Mesenteric fat pad (tissue), 1 donor: ENCODE measurements at places on chromosomes 2 and 18. TPM values are rescaled to one million over a fixed set of nuclear protein-coding genes. Genes with fewer than 3 reads are reported as not detected.

DNA sequence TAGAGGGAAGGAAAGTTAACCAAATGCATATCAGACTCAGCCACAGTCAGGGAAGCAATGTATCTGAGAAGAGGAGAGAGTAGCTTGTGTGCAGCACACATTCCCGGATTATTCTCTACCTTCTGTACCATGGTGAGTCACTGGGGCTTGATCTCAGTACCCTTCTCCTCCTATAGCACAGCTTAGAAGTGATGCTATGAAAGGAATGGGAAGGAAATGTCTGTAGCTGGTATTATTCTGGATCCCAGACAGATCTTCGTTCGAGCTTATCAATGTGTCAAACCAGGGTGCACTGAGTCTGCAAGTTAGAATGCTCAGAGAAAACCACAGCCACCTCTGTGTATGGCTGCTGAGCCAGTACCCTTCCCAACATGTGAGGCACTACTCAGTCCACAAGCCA, 88.0 kb upstream of the NFU1 start:
- DNase-seq: no peak

GRCh38 chr2:48377646-48378045, 152.3 kb upstream of the STON1 start:
- DNase-seq: no peak

DNA sequence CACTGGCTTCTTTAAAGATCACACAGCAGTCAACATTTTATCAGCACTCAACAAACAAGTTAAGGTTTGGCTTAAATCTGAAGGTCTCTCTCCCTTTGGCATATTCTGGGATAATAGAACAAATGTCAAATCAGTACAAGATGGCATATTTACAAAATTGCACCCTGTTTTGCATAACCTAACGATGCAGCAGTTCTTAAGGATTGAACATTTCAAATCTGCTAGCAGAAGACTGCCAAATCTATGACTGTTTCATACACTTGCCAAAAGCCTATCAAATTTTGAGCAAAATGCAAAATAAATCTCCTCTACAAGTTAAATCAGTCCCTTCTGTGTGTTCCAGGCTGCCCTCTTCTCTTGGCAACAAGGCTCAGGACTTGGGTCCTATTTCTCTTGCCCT, 73.6 kb downstream of the DPP4 start:
- no peak for DNase-seq

- no peak for DNase-seq
These were observed 472.7 kb downstream of the CMPK2 start for GRCh38 chr2:6392966-6393365.

DNA sequence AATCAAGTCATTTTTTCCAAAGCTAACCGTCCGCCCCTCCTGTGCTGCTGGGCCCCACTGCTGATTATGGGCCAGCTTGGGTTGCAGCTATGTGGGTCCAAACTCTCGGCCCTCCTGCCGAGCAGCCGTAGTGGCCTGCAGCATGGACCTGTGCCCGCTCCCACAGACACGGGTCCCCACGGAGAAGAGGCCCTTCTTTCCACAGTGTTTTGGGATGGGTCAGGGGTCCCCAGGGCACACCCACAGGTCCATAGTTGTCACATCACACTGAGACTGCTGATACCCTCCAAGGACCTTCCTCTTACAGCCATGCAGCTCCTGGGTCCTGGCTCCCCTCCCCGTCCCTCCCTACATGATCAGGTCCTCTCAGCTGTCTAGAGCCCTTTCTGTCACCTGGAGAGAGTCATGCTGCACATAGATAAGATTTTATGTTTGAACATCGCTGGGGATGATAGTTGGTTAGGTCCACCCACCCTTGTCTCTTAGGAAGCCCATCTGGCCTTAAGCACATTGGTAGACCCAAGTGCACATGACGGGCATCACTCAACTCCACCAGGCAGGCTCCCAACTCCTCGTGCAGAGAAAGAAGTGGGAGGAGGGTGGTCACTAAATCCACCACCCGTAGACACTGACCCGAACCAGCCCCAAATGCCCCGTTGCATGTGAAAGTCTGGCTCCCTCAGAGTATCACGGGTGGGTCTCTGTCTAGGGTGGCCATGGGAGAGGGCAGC, 17.5 kb downstream of the GPR55 start:
- DNase-seq: peak; percentile 69

- peak; percentile 60 for DNase-seq
These were observed 197.4 kb upstream of the HDAC4 start for GRCh38 chr2:239598011-239598731.

DNA sequence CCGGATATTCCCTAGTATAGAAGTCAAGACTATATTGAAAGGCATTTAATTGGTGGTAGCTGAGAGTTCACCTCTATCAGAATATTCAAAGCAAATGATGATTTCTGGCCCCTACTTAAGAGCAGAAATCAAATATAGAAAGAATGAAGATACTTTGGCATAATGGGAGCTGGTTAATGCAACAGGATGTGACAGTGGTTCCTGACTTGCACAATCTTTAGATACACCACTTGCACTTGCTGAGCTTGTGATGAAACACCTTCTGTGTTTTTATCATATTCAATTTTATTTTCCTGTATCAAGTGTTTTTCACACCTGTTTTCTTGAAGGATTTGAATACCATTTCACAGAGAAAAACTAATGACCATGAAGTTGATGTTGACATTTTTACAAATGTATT, 124.1 kb upstream of the CDH19 start:
- DNase-seq: no peak

- peak; percentile 47 for DNase-seq
These were observed 60.4 kb downstream of the BIN1 start for GRCh38 chr2:127046579-127046978.

- no peak for DNase-seq
These were observed 28.2 kb downstream of the ACMSD start for GRCh38 chr2:134866498-134867099.

GRCh38 chr2:138122891-138123290, 158.6 kb downstream of the HNMT start:
- no peak for DNase-seq

GRCh38 chr2:205721057-205721449, 38.8 kb downstream of the NRP2 start:
- DNase-seq: no peak

- DNase-seq: no peak
These were observed 7.2 kb upstream of the POLE4 start for GRCh38 chr2:74951211-74951754.

- no peak for DNase-seq
These were observed 54.4 kb downstream of the SLC4A3 start for GRCh38 chr2:219681694-219682300.

DNA sequence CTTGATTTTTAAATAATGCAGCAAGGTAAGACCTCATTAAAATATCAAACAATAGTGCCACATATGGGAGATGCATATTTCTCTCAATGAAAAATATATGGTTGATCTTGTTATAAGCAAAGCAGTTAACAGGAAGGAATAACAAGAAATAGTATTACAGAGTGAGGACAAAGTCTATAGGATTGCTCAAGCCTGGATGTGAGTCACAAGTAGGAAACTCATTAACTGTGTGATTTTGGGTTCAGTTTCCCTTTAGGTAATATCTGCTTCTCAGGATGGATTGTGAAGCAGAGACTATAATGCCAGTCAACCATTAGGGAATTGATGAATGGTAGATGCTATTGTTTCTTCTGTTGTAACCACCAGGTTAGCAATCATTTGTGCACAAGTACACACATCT, 42.9 kb upstream of the SPHKAP start:
- no peak for DNase-seq

GRCh38 chr18:11741505-11742145, 52.6 kb downstream of the GNAL start:
- no peak for DNase-seq

GRCh38 chr2:139924070-139924469, 1143.9 kb upstream of the NXPH2 start:
- no peak for DNase-seq

The PCARE gene
- 0.06 TPM for total RNA-seq

The LIMS2 gene
- total RNA-seq: 70.6 TPM

The DNAH7 gene
- 0.45 TPM for total RNA-seq

The POTEC gene
- total RNA-seq: not detected

The ARHGAP15 gene
- total RNA-seq: 11.6 TPM

The MTX2 gene
- 18.8 TPM for total RNA-seq

The ANO7 gene
- 1.7 TPM for total RNA-seq

The MDH1B gene
- total RNA-seq: 0.19 TPM

The LIMS4 gene
- total RNA-seq: 4.9 TPM

The EGR4 gene
- not detected for total RNA-seq

The RIT2 gene
- not detected for total RNA-seq
